ENCODE measurements at places on chromosomes 7 and 10.
A peak's percentile ranks its signal among the peaks of the same experiment; 100 is the strongest.

DNA sequence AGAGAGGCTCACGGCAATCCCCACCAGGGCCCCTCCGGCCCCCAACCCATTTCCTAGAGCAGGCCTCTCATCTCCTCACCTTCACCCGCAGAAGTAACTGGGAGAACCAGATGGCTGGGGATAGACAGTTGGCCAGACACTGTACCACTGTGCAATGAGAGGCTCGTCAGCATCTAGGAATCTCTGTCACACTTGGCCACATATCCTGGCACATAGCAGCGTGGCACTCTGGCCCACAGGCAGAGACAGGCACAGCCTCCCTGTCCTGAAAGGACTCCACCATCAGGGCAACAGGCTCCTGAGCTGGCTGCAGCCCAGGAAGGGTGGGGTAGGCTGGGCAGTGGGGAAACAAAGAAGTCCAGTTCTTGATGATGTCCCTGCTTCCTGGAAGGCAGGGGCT lies 45.8 kb downstream of the C10orf143 start:
- DNase-seq: no peak

DNA sequence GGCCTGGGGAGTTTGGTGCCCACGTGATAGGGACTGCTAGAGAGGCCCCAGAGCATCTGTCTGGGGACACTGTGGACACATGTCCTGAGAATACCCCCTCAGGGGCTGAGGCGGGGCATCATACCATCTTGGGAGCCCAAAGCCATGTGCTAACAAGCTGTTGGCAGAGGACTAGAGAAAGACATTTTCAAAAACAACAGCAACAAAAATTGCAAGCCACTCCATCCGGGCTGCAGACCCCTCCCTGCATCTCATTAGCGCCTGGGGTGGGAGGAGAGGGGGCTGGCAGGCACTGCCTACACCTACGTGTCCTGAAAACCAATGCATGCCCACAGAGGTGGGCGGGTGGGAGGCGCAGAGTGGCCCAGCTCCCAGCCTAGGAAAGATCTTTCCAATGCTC lies 507.4 kb upstream of the PODXL start:
- no peak for DNase-seq

- peak; percentile 37 for DNase-seq
Measured at GRCh38 chr10:46255801-46256747, 30.7 kb upstream of the ANTXRL start.

GRCh38 chr7:28323833-28324232 lies 88.5 kb upstream of the CREB5 start:
- DNase-seq: no peak

DNA sequence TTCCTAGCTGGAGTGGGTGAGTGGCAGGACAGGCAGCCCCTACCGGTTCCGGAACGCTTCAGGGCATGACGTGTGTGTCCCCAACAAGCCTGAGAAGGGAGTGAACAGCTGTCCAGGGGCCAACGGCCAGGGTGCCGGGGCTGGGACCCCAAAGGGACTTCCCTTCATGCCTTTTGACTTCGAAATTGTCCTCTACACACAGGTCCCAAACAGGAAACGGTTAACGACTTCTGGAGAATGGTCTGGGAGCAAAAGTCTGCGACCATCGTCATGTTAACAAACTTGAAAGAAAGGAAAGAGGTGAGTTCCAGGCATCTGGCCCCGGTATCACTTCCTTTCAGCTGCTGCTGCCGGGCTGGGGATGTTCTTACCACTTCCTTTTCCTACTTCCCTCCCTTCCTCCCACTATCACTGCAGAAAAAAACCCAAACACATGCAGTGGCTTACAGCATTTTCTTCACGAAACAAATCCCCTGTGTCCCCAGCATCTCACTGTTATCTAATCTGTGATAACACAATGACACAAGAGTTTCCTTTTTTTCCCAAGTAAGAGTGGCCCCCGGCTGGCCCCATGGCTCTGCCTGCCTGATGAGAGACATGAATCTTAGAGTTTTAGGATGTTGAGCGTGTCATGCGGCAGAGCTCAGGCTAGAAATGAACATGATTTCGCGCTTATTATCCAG lies 63.2 kb downstream of the MKI67 start:
- DNase-seq: no peak

GRCh38 chr10:73809061-73809818 lies 2.2 kb downstream of the NDST2 start:
- DNase-seq: no peak

- DNase-seq: no peak
Measured at GRCh38 chr7:96596120-96596826, 113.4 kb downstream of the SEM1 start.

All from progenitor cell of endocrine pancreas (in vitro differentiated cells).